ENCODE measurements at places on chromosomes 11 and 22.
A peak's percentile ranks its signal among the peaks of the same experiment; 100 is the strongest.

DNA sequence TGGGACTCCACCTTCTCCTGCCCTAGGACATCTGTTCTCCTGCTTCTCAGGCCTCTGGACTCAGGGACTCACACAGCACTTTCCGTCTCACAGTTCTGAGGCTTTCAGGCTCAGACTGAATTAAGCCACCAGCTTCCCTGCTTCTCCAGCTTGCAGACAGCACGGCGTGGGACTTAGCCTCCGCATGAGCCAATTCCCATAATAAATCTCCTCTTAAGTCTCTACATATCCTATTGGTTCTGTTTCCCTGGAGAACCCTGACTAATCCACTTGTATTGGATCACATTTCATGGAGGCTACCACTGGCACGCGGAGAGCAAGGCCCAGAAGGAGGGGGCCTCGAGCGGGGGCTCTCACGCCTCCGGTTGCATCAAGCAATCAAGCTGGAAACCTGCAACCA lies 1313.6 kb downstream of the TBC1D22A start:
- no peak for DNase-seq

DNA sequence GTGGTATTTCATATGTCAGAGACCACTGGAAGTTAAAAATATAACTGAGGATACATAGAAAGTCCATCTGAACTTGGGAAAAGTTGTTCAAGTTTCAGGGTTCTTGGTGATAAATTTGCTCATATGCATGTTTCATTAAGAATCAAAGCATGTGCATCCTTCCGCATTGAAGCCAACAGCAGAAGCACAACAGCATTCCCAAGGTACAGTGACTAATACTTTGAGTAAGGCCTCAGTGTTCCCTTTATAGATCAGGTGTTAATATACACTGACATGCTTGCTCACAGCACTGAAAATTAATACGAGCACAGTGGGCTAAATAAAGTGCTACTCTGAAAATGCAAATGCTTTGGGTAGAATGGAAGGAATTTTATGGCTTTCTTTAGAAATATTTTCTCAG lies 691.1 kb downstream of the METTL15 start:
- DNase-seq = no peak

- no peak for DNase-seq
These were observed 100.0 kb downstream of the RPS6KA4 start for GRCh38 chr11:64458997-64459396.

- DNase-seq = no peak
These were observed 117.3 kb downstream of the PARVA start for GRCh38 chr11:12494699-12495098.

DNA sequence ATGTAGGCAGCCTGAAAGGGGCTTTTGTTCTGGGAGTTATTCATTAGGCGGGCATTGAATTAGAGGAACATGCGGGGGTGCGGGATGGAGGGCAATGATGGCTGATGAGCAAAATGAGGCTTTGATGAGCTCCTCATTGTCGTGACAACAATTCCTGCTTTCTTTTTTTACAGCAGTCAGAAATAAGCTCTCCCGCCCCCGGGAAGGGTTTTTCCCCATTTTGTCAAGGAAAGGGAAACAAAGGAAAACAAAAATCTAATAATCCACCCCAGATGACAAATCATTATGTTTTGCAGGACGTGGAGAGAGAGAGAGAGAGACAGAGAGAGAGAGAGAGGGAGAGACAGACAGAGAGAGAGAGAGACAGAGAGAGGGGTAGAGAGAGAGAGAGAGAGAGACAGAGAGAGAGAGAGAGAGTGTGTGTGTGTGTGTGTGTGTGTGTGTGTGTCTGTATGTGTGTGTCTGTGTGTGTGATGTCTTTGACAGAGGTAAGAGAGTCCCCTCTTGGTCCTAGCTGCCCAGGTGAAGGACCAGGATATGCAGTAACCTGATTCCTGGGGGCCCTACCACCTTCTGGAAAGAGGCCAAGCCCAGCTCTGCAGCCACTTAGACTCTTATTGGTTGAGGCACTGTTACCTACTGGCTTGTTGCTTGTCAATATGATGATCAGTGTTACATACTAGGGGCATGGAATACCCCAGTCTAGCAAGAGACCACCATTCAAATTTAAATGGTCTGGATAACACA lies 46.7 kb upstream of the PARVA start:
- no peak for DNase-seq

- DNase-seq = no peak
These were observed 134.4 kb downstream of the APOL5 start for GRCh38 chr22:35852076-35852475.

- DNase-seq = no peak
These were observed 274.5 kb upstream of the B3GAT1 start for GRCh38 chr11:134686460-134687061.

DNA sequence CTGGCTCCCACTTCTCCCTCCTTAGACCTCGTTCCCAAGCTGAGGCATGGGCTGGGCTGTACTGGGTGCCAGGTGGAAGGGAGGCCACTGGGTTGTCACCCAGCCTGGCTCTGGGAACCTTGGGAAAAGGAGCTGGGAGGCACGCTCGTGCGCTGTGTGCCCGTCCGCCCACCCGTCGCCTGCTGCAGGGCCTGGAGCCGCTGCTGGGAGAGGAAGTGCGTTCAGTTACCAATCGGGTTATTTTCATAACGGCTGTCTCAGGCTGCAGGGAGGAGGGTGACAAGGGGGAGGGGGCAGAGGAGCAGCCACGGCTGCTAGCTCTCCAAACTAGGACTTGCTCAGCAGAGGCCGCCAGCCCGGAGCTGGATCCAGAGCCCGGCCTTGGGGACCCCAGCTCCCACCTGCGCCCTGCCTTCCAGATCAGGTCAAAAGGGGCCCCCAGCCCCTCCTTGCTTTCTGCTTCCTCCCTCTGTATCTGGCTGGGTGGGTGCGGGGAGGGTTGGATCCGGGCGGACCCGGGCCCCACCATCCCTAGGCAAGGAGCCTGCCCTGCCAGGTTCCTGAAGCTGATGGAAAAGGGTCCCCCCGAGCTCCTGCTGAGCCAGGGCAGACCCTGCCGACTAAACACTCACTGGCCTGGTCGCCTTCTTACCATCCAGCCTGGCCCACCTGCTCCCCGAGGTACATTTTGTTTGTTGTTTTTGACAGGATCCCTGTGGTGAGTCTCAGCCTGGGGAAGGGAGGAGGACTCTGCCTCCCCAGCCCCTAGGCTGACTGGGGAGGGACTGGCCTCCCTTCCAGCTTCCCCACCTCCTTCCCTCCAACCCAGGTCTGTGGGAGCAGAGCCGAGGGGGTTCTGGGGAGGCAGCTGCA lies 14.3 kb downstream of the DGKZ start:
- peak; percentile 80 for DNase-seq

DNA sequence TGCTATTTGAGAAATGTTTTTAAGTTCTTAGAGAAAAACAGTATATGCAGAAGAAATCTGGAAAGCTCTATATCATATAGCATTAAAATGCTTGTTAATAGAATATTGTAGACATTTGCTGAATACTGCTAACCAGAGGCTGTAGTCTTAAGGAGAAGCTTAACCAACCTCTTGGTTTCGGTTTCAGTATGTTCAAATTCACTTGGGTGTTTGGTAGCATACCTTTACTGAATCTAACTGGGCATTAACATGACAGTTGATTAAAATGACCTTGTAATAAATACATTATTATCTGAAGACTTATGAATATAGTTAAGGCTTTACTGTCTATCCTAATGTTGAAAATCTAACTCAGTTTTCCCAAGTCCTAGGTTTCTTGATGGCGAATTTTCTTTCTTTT lies 5.4 kb downstream of the PCF11 start:
- no peak for DNase-seq

GRCh38 chr11:118227865-118228785 lies 3.3 kb upstream of the JAML start:
- peak; percentile 42 for DNase-seq

GRCh38 chr11:35078470-35078735 lies 60.6 kb upstream of the CD44 start:
- DNase-seq = no peak

DNA sequence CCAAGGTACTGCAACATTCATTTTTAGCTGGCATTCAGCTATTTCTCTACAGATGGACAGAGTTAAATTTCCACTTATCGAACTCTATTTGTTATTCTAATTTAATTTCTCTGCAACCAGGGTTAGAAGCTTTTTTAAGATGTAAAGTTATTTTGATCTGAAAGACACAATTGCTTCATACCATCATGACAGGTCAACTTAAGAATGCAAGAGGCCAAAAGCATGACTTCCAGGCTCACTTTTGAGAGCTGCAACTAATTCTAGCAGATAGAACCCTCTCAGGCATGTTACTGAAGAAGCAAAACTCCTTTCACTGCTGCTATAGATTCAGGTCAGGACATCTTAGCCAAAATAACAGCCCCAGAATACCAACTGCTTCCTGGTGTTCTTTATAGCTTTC lies 86.5 kb upstream of the GALNT18 start:
- DNase-seq = no peak

DNA sequence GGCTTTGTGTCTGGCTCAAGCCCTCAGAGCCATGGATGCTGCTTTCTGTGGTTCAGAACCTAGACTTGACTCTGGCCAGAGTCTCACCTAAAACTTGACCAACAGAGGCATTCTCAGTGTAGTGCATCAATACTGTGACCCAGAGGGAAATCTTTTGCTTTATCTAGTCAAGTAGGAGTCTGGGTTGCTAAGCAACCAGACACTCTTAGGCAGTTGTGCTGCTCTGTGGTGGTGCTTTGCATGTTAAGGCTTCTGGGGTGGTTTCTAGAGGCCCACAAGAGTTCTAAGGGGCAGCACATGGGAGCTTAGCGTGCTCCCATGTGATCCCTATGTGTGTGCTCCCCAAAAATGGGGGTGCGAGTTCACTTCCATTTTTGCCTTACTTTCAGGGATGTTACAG lies 224.6 kb upstream of the PLET1 start:
- no peak for DNase-seq

DNA sequence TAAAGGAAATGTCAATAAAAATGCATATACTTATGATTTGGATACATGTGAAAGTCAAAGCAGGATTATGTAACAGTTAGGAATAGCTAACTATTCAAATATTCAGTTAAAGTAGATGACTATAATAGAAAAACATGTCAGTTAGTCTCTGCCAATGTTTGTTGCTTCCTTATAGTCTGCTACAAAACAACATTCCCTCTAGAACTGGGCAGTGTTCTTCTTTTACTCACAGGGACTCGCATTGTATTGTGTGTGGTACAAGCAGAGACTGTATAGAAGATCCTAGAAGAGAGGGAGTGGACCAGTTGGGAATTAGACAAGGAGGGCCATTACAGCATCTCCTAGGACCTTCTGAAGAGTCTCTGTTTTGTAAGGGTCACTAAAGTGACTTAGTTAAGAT lies 10.6 kb downstream of the ACAT1 start:
- no peak for DNase-seq

- no peak for DNase-seq
These were observed 185.1 kb upstream of the MTNR1B start for GRCh38 chr11:92784331-92784730.

DNA sequence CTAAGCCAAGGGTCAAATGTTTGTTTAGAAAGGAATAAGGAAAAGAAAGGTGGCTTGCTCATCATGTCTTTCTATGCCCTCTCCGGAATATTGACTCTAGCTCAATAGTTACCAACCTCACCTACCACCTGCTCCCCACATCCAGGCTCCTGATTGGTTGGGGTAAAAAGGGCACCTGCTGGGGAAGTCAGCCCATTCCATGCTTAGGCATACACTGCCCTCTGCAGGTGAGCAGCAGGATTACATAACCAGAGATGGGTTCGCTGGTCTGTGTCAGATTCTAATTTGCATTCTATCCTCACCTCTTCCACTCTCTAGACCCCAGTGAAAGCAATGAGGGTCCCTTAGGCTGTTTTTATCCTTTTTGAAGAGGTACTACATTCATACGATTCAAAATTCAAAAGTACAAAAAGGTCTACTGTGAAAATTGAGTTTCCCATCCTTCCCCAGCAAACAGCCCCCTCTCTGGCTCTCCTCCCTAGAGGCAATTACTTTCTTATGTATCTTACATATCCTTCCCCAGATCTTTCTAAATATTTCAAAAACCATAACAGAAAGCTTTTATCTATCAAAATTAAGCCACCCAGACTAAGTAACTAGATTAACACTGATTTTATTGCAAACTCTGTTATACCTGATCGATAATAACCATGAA lies 98.0 kb upstream of the ASPHD2 start:
- peak; percentile 55 for DNase-seq

DNA sequence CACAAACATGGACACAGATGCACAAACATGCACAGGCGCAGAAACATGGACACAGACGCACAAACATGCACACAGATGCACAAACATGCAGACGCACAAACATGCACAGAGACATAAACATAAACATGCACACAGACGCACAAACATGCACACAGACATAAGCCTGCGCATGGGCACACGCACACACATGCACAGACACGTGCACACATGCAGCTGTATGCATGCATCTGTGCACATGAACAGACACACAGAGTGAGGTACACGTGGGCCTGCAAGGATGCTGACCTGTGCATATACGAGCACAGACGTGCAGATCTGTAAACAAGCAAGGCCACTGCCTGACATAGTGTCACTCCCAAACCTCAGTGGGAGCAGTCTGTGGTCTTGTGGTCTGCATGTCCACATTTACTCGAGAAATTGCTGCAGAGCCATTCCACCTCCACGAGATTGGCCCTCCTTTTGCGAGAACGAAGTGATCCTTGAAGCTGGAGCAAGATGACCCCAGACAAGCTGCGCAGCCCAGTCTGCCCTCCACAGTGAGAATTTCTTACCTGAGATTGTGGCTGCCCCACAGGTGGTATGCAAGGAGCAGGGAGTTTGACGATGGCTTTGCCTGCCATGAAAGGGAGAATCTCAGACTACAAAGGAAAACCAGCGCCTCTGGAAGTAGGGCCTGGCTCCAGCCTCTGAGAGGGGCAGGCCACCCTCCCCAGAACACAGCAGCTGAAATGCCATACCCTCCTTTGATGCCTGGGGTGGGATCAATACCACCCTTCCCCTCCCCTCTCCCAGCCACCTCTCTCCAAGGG lies 299.9 kb downstream of the BRD1 start:
- no peak for DNase-seq

DNA sequence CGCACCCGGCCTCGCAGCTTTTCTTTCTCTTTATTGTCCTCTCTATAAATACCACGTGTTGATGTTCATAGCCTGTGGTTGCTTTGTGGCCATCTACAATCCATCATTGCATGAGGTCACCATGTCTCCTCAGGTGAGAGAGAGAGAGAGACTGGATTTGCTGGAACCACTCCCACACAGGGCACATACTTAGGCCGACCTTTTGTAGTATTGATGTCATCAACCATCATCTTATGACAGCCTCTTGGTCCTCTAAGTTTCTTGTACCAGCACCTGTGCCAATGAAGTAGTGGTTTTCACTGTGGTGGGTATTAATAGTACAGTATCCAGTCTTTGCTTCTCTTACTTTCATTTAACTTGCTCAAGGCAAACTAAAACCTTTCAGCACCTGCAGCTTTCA lies 22.8 kb upstream of the P2RY6 start:
- no peak for DNase-seq

DNA sequence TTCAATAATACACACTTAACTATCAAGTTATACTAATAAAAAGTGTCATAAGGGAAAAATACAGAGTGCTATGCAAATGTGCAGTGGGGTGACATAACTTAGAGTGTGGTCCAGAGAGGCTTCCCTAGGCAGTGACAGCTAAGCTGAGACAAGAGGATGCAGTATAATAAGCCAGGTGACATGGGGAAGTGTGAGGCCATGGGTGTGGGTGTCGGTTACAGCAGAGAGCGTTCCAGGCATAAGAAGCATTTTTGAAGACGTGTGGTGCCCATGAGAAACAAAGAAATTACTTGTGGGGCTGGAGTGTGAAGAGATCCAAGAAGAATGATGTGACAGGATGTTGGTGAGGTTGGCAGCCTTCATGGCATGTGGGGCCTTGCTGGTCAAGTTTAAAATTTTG lies 78.1 kb upstream of the PICALM start:
- DNase-seq = no peak

Measured in CD4-positive, alpha-beta T cell treated with Interleukin-6 for 4 hours (primary cell).